ENCODE measurements at places on chromosomes 4 and X.

GRCh38 chr4:138734746-138735145, 280.8 kb upstream of the NOCT start:
- DNase-seq: no peak

DNA sequence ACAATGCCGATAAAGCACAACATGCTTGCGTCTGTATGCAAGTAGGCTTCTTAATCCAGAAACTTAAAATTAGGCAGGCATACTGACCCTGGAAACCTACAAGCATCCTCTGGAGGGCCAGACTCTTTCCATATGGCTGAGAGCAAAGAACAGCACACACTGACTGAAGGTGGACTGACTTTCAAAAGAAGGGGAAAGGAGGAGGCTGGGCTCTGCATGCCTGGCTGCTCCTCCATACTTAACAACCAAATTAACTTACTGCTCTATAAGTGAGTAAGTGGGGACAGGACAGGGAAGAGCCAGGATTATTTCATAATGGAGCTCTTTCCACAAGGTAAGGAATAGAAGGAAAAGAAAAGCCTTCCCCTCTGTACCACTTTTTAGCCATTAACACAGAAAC, 55.9 kb upstream of the ATP8A1 start:
- DNase-seq: no peak

- DNase-seq: no peak
Observed at GRCh38 chrX:69031181-69031580, 134.1 kb downstream of the PJA1 start.

- DNase-seq: no peak
Observed at GRCh38 chr4:148054275-148054674, 322.4 kb downstream of the ARHGAP10 start.

- DNase-seq: no peak
Observed at GRCh38 chr4:32455231-32455630, 1735.1 kb downstream of the PCDH7 start.

DNA sequence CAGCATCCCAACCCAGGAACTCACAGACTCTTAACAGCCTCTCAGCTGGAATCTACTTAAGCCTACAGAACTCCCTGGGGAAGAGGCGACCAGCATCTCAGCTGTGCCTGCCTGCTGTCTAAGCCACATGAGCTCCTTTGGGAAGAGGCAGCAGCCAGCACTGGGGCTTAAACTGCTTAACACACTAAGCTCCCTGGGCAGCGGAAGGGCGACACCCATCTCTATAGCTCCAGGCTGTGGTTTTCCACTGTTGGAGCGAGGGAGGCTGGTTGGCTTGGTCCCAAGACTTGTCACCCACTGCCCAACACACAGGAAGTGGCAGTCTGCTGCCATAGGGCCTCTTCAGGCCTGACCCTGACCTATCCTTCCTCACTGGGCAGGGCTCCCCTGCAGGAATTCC, 1544.1 kb upstream of the ADGRL3 start:
- no peak for DNase-seq

- DNase-seq: no peak
Observed at GRCh38 chr4:116639070-116639577, 446.3 kb downstream of the TRAM1L1 start.

GRCh38 chr4:88953400-88953799, 103.6 kb downstream of the FAM13A start:
- no peak for DNase-seq

DNA sequence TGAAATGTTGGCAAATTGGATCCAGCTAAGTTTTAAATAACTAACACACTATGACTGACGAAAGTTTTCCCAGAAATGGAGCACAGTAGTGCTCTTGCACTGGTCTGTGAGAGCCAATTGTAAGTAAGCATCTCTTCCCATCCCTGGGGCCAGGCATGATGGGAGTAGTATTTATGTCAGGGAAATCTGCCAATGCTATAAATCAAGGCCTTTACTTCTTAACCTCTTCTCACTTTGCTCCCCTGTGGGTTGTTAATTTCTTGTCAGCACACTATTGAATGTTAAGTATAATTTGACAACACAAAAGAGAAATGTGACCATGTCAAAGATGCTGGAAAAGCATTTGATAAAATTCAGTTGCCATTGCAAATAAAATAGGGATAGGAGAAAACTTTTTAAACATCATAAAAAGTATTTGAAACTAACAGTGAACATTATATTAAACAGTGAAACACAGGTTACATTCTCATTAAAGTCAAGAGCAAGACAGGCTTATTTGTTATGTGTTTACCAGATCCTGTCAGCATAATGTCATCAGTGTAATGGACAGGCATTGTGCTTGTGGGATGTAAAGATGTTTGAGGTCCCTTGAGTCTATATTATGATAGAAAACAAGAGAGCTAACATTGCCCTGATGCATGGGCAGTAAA, 5.0 kb downstream of the F8A1 start:
- DNase-seq: no peak

DNA sequence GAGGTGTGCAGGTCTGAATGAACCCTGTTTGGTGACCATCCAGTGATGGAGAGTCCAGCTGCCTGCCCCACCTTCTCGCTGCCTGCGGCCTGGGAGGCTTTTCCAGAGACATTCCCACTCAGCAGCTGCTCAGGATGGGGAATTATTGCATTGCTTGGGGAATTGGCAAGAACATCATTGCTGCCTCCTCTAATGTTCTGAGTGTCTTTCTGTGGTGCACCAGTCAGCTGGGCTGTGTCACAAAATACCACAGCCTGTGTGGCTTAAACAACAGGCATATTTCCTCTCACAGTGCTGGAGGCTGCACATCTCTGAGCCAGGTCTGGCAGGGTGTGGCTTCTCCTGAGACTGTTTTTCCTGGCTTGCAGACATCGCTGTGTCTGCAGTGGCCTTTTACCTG, 86.8 kb upstream of the AFAP1 start:
- no peak for DNase-seq

DNA sequence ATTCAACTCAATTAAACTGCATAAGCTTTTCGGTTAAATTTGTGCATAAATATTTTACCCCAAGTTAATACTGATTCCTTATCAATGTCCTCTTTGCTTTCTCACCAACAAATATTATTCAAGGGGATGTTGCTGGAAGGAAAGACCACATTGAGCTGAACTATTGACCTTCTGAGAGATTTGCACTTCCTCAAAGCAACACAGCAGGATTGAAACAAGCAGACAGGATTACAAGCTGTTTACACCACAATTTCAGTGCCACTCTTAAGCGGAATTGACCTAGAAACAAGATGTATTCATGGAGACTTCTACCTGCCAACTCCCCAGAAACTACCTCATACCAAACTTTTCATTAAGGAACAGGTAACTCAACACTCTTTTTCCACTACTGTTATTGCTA, 96.5 kb upstream of the DUSP21 start:
- no peak for DNase-seq

- DNase-seq: no peak
Observed at GRCh38 chr4:106270736-106271135, 45.3 kb downstream of the TBCK start.

DNA sequence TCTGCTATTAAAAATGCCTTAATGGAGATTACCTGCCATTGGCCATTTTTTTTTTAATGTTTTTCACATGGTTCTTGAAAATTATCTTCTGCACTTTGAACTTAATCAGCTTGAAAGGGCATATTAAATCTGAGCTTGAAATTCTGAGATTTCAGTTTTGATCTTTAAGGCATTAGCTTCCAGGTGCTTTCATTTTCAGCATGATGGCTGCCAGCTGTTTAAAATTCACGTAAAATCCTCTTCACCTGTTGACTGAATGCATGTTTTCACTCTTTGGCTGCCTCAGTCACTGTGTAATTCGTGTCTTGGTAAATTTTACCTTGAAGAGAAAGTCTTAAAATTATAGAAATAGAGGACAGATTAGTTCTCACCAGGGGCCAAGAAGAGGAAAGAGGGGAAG, 39.6 kb downstream of the SMAD1 start:
- no peak for DNase-seq

GRCh38 chr4:84870398-84871163, 95.9 kb downstream of the WDFY3 start:
- no peak for DNase-seq

DNA sequence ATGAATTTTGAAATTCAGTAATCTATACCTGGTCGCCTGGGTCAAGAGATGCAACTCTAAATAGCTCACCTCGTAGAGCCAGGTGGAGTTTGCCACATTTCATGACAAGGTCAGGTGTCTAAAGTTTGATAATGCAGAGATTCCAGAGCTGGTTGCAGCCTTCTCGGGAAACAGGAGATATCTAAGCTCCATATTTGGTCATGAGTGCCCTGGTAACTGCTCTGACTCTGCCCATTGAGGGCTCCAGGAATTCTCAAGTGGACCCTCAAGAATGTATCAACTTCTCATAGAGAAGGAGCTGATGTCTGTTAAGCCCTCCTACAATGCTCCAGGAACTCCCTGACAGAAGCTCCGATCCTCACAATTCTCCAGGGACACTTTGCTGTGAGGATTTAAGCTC, 33.2 kb upstream of the TSPAN5 start:
- no peak for DNase-seq

GRCh38 chrX:97332963-97333362, 449.3 kb downstream of the RPA4 start:
- no peak for DNase-seq

GRCh38 chr4:103098341-103098740, 1.3 kb downstream of the BDH2 start:
- no peak for DNase-seq
